CD4-positive, CD25-positive, alpha-beta regulatory T cell (primary cell): ENCODE measurements at places on chromosomes 3 and 15. TPM values are rescaled to one million over a fixed set of nuclear protein-coding genes. Genes with fewer than 3 reads are reported as not detected.
A peak's percentile ranks its signal among the peaks of the same experiment; 100 is the strongest.

The BFSP2 gene
- total RNA-seq = 6.6 TPM

The NR2E3 gene
- total RNA-seq = not detected

The SPINT1 gene
- 2.1 TPM for total RNA-seq

The SLC51A gene
- total RNA-seq = not detected

The TGM5 gene
- not detected for total RNA-seq

The EPHB3 gene
- not detected for total RNA-seq

- H3K27me3 ChIP-seq = no peaks in the 10 kb centered on the region
- peaks cover 17% of the 10 kb centered on the region for H3K36me3 ChIP-seq
- H3K27ac ChIP-seq = no peak overlapping the region
- no peak overlapping the region for H3K4me3 ChIP-seq
- H3K4me1 ChIP-seq = no peaks in the 10 kb centered on the region
- no peak for DNase-seq
Observed at GRCh38 chr15:100565591-100565990, 36.4 kb downstream of the LINS1 start.

DNA sequence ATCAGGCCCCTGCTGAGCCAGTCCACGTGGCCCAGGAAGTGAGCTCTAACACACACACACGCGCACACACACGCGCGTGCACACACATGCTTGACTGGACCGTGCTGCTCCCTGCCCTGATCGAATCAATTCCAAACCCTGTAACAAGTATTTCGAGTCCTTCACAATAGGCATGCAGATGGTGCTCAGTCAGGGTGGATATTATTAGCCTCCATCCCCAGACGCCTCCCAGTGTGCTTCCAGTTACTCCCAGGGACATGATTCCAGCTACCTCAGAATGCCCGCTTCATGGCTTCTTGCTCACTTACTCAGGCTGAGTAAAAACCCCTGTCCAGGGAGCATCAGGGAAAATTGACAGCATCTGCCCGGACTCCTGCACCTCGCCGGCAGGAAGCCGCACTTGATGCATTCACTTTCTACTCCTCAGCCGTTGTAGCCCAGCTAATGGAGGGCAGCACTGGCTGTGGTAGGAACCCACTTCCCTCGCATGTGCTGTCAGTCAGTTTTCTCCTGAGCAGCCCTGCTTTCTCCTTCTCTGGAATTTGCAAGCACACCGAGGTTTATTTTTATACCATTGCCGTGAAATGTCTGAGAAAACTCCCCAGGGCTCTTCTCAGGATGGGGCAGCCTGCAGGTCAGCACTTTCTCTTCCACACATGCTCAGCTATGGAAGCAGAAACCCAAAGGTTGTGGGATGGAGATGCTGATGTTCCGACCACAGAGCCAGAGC, 126.1 kb upstream of the ABHD17C start:
- no peak overlapping the region for H3K4me3 ChIP-seq
- no peaks in the 10 kb centered on the region for H3K27me3 ChIP-seq
- no peaks in the 10 kb centered on the region for H3K4me1 ChIP-seq
- H3K36me3 ChIP-seq = no peaks in the 10 kb centered on the region
- H3K27ac ChIP-seq = no peak overlapping the region

DNA sequence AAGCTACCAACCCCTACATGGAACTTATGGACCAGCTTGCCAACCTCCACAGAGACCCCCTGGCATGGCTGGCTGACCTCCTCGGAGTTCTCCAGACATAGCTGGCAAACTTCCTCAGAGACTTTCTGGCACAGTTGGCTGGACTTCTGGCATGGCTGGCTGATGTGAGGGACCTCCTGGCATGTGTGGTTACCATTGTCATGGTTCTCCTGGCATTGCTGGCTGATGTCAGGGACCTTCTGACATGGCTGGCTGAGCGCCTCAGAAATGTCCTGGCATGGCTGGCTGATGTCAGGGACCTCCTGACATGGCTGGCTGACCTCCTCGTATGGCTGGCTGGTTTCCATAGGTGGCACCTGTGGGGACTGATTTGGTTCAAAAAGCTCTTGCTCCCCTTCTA, 17.5 kb downstream of the MAP1A start:
- H3K36me3 ChIP-seq = peaks cover 12% of the 10 kb centered on the region
- no peak for DNase-seq
- H3K4me1 ChIP-seq = no peaks in the 10 kb centered on the region
- no peaks in the 10 kb centered on the region for H3K27me3 ChIP-seq

DNA sequence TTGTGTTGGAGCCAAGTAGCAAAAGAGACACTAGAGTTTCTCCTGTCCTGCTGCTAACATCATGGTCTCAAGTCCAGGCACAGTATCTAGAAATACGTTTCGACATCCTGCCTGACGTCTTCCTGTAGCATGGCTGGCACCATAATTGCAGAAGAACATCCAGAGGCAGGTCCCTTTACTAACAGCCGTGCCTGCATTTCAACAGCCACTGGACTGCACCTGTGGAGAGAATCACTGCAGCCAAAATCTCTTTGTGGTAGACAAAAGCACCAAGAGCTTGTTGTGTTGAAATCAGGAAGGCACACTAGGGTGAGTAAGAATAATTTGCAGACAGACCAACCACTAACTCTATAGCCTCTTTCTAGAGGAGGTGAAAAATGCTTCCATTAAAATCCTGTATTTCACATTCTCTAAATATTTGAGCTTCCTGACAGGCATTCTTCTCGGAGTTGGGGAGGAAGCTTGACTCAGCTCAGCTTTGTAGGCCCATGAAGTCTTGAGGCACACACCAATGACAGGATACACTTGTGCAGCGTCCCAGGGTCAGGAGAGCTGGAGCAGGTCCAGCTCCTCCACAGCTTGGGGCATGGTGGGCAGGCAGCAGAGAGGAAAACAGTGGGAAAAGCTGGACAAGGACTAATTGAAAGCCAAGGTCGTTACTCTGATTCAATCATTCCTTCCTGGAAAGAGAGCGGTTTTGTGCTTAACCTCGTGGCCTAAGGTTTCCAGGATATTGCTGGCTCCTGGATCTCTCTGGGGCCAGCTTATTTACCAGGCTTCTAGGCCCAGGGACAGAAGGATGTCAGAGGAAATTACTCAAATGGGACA, 244.9 kb downstream of the FAM43A start:
- H3K4me3 ChIP-seq = no peak overlapping the region
- H3K27ac ChIP-seq = no peak overlapping the region
- no peak for DNase-seq
- no peaks in the 10 kb centered on the region for H3K4me1 ChIP-seq

GRCh38 chr3:30227571-30228301, 378.7 kb upstream of the TGFBR2 start:
- H3K4me1 ChIP-seq = no peaks in the 10 kb centered on the region
- peak; percentile 84 for DNase-seq
- no peak overlapping the region for H3K27ac ChIP-seq
- H3K4me3 ChIP-seq = no peak overlapping the region
- H3K36me3 ChIP-seq = no peaks in the 10 kb centered on the region
- H3K27me3 ChIP-seq = peaks cover 4% of the 10 kb centered on the region

DNA sequence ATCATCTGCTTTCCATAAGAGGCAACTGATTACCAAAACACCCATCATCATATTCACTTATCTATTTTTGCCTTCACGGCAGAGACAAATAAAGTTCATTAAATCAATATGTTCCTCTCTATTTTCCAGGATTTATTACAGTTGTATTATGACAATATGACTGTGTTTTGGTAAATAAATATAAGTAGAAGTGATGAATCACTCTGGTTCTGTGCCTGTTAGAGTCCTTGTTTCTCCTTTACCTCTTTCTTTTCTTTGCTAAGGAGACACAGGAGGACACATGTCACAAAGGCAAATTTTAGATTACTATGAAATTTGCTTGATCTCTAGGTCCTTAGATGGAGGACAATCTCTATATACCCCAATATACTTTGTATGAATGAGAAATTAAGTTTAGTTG, 152.6 kb upstream of the PLSCR5 start:
- no peak overlapping the region for H3K4me3 ChIP-seq
- DNase-seq = no peak
- H3K27ac ChIP-seq = no peak overlapping the region

DNA sequence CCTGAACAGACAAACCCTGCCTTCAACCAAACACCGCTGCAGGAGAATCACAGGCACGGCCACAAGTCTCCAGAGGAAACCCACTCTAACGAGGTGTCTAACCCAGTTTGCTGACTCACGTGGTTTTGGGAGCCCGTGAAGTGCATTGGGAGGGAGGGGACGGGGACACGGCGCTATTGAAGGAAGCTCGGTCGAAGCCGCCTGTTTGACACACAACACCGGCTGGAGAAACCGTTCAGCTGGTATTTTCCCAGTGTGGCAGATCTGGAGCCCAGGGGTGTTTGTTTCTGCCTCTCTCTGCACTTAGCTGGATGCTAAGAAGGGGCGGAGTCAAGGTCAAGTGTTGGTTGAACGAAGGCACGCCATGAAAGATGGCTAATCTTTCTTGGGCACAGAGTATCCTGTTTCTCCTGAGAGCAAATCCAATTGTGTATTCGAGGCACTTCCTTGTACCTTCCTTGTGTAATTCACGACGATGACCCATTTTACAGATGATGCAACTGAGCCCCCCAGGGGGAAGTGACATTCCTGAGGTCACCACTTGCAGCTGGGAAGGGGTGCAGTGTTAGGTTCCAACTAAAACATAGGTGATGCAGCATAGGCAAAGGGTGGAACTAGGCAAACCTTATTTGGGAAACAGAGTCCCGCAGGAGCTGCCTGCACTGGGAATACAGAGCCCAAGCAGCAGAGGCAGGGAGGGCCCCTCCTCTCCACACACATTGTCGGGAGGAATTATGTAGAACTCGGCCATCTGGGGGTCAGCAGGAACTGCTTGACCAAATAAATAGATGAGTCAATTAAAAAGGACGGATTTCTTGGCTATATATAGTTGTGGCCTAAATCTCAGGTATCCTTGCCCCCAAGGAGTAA, 22.5 kb downstream of the SLC6A6 start:
- peaks cover 78% of the 10 kb centered on the region for H3K4me1 ChIP-seq
- H3K27me3 ChIP-seq = no peaks in the 10 kb centered on the region
- DNase-seq = no peak
- peak overlapping the region; percentile 98 for H3K27ac ChIP-seq

DNA sequence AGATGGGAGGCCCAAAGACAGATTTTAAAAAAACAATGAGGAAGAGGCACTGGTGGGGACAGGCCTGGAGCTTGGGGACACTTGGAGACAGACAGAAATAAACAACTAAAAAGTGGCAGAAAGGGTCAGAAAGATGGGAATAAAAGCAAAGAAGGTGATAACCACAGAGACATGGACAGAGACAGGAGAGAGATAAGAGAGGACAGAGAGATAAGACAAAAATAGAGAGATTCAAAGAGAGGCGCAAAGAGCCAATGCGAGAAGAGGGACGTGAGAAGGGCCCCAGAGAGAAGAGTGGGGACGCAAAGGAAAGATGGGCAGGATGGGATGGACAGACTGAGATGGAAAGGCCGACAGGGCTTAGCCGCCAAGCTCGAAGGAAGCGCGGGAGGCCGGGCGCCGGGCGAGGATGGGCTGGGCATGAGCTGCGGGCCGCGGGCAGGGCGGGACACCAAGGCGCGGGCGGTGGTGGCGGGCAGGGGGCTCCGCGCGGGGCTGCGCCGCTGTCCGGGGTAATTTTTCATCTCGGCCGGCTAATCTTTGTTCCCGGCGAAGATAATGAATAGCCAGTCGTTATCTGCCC, 3.1 kb upstream of the GATA2 start:
- peaks cover 13% of the 10 kb centered on the region for H3K27me3 ChIP-seq
- DNase-seq = no peak

- H3K27me3 ChIP-seq = no peaks in the 10 kb centered on the region
- H3K36me3 ChIP-seq = peaks cover 23% of the 10 kb centered on the region
- H3K27ac ChIP-seq = no peak overlapping the region
- no peaks in the 10 kb centered on the region for H3K4me1 ChIP-seq
- no peak for DNase-seq
Observed at GRCh38 chr3:4722103-4722502, 229.0 kb downstream of the ITPR1 start.

DNA sequence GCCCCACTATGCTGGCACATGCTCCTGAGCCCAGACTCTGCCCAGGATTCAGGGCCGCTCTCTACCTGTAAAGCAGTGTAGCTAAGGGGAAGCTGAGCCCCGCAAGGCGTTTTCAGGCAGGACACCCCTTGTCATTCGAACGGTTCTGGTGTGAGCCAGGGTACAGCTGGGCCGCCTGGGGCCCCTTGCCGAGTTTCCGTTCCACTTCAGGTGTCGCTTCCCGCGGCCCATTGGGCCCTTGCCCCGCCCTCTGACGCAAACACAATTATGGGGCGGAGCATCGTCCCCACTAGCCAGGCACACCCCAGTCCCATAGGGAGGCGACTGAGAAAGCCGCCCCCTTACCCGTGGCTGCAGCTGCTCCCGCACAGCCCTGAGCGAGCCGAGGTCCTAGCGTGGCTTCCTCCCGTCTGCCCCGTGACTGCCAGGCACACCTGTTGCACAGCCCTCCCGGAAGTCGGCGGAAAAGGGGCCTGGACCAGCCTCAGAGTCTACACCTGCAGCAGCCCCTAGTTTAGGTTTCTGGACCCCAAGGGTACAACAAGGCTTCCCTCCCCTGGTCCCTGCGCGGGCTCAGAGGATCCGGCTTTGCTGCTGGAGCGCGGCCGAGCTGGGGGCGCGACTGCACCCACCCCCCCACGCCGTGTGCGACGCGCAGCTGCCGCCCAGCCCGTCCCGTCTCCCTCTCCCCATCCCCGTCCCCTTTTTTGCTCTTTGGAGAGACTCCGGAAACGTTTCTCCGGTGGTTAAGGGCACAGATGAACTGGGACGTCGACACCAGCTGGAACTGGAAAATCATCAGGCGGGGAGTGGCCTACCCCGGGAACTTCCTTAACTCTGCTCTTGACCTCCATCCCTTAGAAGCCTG, at the start of gene PLSCR2:
TSS of gene PLSCR2 (minus strand) at position 412 of the 868 bp plus-strand sequence. CDS start 9,657 bp downstream, outside the sequence.
- H3K27me3 ChIP-seq = no peaks in the 10 kb centered on the region
- peak within 1 kb of the TSS; percentile 50 for H3K27ac ChIP-seq
- DNase-seq = peak; percentile 70
- no peaks in the 10 kb centered on the region for H3K36me3 ChIP-seq
